ENCODE measurements at places on chromosomes 7 and 10.

GRCh38 chr7:117493460-117493859, 13.6 kb downstream of the CFTR start:
- DNase-seq = no peak

GRCh38 chr7:35379481-35379880, 125.6 kb upstream of the TBX20 start:
- DNase-seq = no peak

DNA sequence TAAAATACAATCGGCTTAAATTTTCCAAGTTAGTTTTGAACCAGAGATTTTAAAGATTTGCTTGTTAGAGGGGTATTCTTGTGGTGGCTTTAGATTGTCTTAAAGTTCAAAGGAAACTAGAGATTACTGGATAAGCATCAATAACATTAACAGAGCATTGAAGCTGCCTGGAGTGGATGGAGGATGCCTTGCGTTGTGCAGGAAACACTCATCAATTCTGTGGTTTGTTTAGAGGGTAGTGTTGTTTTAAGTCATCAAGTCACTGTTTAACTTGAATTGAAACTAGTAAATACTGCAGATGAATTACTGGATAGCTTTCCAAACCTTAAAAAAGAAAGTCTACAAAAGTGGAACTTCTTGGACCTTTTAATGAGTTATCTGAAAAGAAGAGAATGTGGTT, 218.6 kb downstream of the CELF2 start:
- no peak for DNase-seq

DNA sequence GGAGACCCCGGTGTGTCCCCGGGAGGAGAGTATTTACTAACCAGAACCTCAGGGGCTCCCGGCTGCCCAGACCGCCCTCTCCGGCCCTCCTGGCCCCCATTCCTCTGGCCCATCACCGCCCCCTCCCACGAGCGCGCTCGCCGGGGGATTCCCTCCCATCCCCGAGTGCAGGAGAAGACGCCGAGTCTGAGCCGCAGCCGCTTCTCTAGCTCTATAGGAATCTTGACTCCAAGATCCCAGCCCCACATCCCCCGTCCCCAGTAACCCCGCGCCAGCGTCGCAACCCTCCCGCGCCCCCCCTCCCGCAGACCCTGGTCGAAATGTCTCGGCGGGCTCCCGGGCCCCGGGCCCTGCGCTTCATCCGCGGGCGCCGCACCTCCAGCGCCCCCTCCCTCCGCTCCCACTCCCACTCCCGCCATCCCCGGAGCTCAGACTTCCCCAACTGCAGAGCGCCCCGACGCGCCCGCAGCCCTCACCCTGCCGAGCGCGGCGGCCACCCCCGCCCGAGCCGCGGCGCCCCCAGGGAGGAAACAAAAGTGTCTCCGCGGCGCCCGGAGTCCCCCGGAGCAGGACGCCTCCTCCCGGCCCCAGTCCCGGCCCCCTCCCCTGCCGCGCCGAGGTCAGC, 541 bp downstream of the ELMO1 start:
- DNase-seq = peak; percentile 17

GRCh38 chr10:26464632-26465280, 26.6 kb downstream of the APBB1IP start:
- no peak for DNase-seq
